ENCODE measurements at places on chromosomes 1 and 21. TPM values are rescaled to one million over a fixed set of nuclear protein-coding genes. Genes with fewer than 3 reads are reported as not detected.

STUM gene
- total RNA-seq = under 0.01 TPM

CRP gene
- total RNA-seq = not detected

LCE3E gene
- not detected for total RNA-seq

POU3F1 gene
- total RNA-seq = 0.17 TPM

OPRD1 gene
- total RNA-seq = under 0.01 TPM

ETS2 gene
- 33.4 TPM for total RNA-seq

FAM72A gene
- 1.7 TPM for total RNA-seq

PSRC1 gene
- 13.2 TPM for total RNA-seq

CFHR2 gene
- not detected for total RNA-seq

LYPD8 gene
- total RNA-seq = not detected

RPS6KA1 gene
- 1.0 TPM for total RNA-seq

VCAM1 gene
- 2.9 TPM for total RNA-seq

LAMB3 gene
- total RNA-seq = 42.8 TPM

C4BPB gene
- total RNA-seq = not detected

TRIM67 gene
- total RNA-seq = not detected

NTNG1 gene
- total RNA-seq = 11.6 TPM

CACHD1 gene
- 4.5 TPM for total RNA-seq

RCC2 gene
- total RNA-seq = 39.7 TPM

SPRR5 gene
- total RNA-seq = not detected

ADCY10 gene
- 0.15 TPM for total RNA-seq

TSPAN1 gene
- not detected for total RNA-seq

YY1AP1 gene
- 74.8 TPM for total RNA-seq

NBPF6 gene
- total RNA-seq = not detected

S100B gene
- 0.29 TPM for total RNA-seq

SHE gene
- total RNA-seq = 0.15 TPM

ARMH1 gene
- total RNA-seq = 1.3 TPM

All from smooth muscle cell of trachea (primary cell).